ENCODE measurements at places on chromosomes 7 and 10.

DNA sequence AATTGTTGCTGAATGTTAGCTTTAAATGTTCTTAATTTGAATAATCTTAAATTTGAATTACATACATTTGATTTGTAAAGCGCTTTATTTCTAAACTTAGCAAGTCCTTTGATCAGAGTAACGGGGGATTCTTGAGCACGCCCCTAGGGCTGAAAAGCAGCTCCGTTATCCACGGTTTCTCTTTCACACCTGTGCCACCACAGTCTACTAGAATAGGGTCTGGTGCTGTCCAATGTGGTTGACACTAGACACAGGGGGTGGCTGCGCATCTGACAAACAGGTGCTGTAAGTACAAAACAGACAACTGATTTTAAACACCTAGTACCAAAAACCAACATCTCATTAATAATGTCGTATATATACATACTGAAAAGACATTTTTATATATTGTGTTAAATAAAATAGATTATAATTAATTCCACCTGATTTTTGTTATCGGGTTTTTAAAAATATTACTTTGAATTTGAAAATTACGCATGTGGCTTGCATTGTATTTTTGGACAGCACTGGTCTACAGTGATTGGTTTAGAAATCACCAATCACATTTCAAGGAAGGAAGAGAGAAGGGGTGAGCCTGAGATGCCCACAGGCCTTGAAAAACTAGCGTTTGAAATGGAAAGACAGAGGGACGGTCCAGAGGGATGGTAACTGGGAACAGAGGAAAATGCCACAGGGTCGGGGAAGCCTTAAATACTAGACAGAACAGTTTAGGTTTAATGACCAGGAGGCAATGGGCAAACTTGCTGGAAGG lies 7.3 kb downstream of the SEPHS1 start:
- DNase-seq, result no peak

- DNase-seq, result no peak
Observed at GRCh38 chr10:25078658-25079431, 62.4 kb downstream of the THNSL1 start.

- DNase-seq, result no peak
Observed at GRCh38 chr10:61669849-61670248, 7.1 kb downstream of the CABCOCO1 start.

DNA sequence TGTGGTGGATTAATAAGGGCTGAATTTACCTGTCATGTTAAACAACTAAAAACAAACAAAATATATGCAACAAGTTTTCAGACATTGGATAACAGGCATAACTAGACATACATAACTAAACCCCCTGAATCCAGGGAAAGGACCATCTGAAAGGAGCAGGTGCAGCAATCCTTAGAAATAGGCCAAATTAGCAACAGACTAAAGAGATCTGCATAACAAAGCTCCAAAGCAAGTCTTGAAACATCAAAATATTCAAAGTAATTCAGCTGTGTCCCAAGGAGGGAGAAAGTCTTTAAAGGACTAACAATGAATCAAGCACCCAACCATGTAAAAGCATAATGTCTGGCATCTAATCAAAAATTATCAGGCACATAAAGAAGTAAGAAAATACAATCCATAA lies 475.1 kb downstream of the GRID1 start:
- DNase-seq, result no peak

- no peak for DNase-seq
Observed at GRCh38 chr7:19215412-19215811, 70.2 kb upstream of the FERD3L start.

DNA sequence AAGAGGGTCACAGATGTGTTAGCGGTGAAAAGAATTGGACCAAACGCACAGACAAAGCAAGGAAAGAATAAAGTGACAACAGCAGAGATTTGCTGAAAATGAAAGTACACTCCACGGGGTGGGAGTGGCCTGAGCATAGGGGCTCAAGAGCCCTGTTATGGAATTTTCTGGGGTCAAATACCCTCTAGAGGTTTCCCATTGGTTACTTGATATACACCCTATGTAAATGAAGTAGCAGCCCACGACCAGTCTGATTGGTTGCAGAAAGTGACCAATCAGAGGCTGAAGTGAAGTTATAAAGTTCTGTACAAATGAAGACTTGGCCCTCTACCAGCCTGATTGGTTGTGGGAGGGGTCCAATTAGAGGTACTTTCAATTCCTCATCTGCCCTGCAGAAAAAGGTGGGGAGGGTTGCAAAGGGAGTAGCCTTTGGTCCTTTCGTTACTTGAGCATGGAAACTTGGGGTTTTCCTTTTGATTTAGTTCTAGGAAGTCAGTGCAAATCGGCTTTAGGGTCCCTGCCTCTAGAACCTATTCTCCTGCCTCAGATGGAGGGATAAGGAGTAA lies 125.6 kb upstream of the PRPS1L1 start:
- no peak for DNase-seq

DNA sequence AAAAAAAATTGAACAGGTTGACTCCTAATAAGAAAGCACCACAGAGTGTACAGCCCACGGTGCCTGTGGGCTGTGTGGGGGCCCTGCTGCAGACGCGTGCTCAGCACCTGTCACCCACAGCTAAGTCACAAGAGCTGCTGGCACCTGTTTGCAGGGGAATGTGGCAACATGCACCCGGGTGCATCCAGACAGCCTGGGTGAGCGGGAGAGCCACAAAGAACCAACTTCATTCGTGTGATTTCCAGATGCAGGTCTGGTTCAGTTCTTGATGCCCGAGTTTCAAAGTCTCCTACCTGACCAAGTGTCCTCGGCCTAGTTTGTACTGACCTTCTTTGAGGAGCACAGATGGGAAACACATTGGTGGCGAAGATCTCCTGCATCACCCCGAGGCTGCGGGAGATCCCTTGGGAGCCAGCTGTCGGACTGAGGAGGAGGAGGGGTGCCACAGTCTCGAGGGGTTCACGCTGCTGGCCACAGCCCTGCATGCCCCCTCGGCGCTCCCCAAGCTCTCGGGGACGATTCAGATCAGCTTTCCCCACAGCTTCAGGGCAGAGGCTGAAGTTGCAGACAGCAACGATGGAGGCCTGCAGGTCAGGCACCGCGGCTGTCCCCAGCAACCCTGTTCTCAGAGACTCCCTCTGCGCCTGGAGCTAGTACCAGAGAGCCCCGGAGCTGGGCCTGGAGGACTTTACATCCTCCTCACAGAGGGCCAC lies 35.3 kb downstream of the AMZ1 start:
- no peak for DNase-seq

- no peak for DNase-seq
Observed at GRCh38 chr7:33764752-33765451, 140.4 kb upstream of the BMPER start.

DNA sequence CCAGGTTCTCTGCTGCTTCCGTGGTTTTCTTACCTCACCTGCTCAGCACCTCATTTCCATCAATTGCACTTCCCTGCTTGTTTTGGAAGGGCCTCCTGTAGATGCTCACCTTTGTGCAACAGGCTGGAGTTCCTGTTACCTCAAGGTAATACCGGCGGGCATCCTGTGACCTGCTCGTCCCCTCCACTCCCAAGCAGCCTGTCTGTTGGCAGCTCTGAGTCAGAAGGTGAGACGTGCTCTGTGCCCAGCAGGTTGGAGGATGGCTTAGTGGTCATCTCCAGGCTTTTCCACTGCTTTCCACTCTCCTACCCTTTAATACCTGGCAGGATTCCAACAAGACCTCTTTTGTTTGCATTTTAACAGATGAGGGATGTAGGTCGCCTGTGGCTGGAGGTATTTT lies 86.0 kb downstream of the CAMK1D start:
- DNase-seq, result no peak

GRCh38 chr7:127933146-127933545 lies 98.1 kb downstream of the LRRC4 start:
- DNase-seq, result no peak

GRCh38 chr7:55588379-55588699 lies 16.0 kb upstream of the VOPP1 start:
- no peak for DNase-seq

- DNase-seq, result no peak
Observed at GRCh38 chr10:80197972-80198916, 7.1 kb downstream of the ANXA11 start.

GRCh38 chr10:4270116-4270515 lies 485.1 kb upstream of the KLF6 start:
- no peak for DNase-seq

GRCh38 chr10:114957673-114958072 lies 19.7 kb downstream of the TRUB1 start:
- DNase-seq, result no peak

DNA sequence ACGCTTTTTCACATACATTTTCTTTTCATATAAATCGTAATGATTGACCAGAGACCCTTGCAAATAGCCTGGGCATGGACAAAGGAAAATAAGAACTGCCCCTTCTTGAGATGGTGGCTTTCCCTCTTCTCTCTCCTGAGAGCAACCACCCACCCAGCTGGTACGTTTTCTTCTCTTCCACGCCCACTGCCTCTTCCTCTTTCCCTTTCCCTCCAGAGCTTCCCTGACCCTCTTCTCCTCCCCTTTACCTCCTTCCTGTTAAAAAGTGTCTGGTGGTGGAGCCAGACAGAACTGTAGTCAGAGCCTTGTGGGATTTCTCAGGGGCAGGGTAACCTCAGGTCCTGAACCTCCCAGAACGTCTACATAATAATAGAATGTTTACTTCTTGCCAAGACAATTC lies 23.2 kb downstream of the GPR141 start:
- DNase-seq, result no peak

GRCh38 chr10:112857493-112857892 lies 92.6 kb upstream of the TCF7L2 start:
- DNase-seq, result no peak

DNA sequence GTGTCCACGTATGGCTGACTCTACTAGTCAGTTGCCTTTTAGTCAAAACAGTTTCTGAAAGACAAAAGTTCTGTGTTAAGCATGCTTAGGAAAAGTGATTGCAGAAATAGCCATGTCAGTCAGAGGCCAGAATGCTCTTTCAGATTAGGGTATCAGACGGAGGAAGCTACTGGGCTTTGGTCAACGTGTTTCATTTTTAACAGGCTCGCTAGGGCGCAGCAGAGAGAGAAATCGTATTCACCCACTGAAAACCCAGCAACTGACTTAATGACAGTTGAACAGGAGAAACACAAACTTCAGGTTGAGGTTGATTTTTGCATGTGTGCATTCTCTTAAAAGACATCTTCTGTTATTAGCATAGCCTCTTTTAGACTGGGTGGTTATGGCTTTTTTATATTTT lies 322.6 kb upstream of the KIAA1217 start:
- DNase-seq, result no peak

- no peak for DNase-seq
Observed at GRCh38 chr7:69906283-69906995, 308.2 kb downstream of the AUTS2 start.

DNA sequence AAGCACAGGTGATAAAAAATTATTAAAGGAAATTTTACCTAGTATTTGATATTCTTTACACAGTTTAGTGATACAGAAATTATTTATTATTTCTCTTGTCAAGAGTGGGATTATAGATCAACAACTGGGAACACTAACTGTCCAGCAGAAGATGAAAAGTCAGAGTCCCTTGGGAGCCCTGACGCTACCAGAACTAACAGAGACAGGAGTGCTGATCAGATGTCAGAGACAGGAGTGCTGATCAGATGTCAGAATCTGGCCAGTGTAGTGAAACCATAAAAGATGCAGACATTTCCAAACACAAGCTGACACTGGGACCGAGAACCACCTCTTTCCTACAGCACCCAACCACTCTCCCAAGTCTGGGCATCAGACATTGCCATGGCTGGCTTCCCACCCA lies 828.2 kb downstream of the TNS3 start:
- DNase-seq, result no peak

DNA sequence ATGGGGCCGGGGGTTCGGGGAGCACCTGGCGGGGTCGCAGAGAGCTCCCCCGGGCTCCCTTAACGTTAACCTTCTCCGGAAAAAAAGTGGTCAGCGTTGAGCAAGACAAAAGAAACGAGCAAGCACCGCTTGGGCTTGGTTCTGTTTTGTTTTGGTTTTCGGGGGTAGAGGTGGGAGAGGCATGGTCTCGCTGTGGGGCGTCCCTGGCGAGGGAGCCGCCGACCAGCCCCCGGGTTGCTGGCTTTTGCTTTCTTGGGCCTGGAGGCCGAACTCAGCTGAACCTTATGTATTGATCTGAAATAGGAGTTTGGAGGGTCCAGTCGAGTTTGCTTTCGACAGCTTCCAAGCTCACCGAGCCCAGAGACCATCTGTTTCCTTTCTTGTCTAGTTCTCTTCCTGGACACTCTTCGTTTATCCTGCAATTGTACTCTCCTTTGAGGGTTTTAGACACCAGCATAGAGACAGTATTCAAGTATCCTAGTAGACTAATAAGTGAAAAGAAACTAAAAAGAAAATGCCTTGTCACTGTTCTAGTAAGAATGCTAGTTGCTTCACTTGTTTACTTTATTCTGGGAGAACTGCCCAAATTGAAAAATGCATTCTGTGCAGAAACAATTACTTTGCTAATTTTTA lies 980 bp downstream of the FHIP2A start:
- DNase-seq, result no peak

DNA sequence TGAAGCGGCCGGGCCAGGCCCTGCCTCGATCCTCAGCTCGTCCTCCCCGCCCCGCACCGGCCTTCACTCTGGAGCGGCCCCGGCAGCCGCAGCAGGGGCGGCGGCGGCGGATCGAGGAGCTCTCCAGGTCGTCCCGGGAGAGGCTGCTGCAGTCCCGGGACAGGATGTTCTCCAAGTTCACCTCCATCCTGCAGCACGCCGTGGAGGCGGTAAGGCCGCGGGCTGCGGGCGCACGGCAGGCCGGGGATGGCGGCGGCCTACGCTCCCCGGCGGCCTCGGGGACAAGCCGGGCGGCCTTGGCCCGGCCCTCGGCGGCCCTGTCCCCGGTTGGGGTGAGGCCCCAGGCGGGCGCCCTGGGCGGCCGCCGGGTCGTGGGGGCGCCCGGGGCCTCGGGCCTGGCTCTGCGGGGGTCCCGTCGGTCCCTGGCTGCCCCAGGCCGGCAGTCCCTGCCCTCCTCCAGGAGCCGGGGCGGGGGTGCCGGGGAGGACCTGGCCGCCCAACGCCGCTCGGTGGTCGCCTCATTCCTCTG lies 399 bp downstream of the FHIP2A start:
- DNase-seq, result no peak

GRCh38 chr10:52208365-52208764 lies 105.7 kb upstream of the DKK1 start:
- DNase-seq, result no peak

- no peak for DNase-seq
Observed at GRCh38 chr7:47007471-47007870, 574.4 kb downstream of the TNS3 start.

GRCh38 chr10:15166325-15166724 lies 2.2 kb downstream of the NMT2 start:
- no peak for DNase-seq

DNA sequence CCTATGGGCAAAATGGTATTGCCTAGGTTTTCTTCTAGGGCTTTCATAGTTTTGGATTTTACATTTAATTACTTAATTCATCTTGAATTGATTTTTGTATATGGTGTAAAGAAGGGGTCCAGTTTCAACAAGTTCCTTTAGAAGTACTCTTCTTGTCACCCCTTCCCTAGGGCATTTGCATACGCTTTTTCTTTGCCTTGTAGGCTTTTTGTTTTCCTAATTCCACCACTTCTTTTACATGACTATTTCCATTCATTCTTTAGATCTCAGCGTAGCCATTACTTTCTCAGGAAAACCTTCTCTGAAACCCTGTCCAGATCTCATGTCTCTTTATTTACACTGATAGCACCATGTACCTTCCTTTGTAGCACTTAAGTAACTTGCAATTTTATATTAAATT lies 648.6 kb downstream of the XPNPEP1 start:
- no peak for DNase-seq
